ENCODE measurements at places on chromosomes 11 and 22.

DNA sequence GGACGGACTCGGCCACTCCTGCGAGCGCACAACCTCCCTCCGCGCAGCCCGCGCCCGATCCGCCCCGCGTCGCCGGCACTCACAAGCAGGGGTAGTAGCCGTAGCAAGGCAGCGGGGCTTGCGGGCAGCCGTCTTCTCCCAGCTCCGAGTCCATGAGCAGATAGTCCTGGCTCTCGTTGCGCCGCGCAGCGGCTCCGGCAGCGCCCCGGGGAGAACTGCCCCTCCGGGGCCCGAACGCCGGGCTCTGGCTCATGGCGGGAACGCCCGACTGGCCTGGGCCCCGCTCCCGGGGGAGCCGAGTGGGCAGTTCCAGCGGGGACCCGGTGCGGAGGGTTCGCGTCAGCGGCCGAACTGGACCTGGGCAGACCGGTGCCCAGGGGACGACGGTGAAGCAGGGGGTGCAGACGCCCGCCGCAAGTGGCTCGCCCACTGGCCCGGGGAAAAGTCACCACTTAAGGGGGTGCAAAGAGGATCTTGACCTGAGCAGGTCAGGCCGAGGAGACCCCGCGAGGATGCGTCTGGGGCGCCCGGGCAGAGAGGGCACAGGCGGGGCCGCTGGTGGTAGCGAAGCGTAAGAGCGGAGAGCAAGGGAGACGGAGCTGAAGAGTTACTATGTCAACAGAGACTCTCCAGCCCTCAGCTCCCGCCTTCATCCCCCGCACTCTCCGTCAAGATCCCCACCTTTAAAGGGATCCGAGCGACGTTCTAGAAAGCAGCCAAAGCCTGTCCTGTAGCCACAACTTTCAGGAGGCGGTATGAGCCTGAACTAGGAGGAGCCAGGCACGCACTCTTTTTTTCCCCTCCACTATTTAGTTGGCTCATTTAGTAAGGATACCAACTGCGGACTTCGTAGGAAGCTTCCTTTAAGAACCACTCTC lies at the start of gene TRPC6:
TSS of gene TRPC6 (minus strand) at position 757 of the 878 bp plus-strand sequence. CDS start at position 253, 504 bp downstream.
- DNase-seq = no peak

GRCh38 chr11:96014217-96014616 lies 90.3 kb upstream of the MTMR2 start:
- peak; percentile 73 for DNase-seq

GRCh38 chr11:11243590-11244469 lies 109.2 kb downstream of the CSNK2A3 start:
- DNase-seq = no peak

GRCh38 chr22:39482768-39483167 lies 19.3 kb upstream of the MIEF1 start:
- no peak for DNase-seq

DNA sequence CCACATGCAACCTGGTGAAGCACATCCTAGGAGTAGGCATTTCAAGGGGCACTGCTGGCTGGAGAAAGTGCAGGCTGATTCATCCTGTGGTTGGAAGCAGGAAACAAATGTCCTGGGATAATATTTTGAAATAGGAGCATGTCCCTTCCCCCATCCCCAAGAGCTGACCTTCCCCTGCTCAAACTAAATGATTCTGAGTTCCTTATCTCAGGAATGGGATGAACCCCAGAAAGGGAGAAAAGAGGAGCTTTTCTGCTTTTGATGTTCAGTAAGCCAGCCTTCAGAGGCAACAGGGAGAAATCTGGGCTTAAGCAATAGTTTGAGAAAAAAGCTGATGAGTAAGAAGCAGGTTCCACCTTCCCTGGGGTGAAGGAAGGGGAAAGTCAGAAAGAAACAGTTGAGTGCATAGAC lies 19.5 kb upstream of the SPON1 start:
- peak; percentile 57 for DNase-seq

Data from H4 (cell line).